ENCODE measurements at places on chromosomes 3 and 15.

DNA sequence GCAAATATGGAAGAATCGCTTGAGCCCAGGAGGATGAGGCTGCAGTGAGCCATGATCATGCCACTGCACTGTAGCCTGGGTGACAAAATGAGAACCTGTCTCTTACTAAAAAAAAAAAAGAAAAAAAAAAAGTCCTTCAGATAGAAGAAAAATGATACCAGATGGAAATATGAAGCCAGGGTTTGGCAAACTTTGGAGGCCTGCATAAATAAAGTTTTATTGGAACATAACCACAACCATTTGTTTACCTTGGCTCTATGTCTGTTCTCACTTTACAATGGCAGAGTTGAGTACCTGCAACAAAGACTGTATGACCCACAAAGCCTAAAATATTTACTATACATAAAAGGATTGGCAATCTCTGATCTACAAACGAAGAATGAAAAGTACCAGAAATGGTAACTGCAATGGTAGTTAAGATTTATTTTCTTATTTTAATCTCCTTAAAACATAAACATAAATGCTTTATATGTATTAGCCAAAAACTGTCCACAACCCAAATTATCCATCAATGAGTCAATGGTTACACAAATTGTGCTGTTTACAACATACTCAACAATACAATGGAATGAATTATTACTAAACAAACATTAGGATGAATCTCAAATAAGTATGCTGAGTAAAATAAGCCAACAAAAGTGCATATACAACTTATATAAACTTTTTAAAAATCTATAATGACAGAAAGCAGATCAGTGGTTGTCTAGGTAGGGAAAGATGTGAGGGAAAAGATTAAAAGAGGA, 41.8 kb downstream of the GOLGB1 start:
- no peak for DNase-seq

- no peak for DNase-seq
These were observed 191.8 kb downstream of the LSAMP start for GRCh38 chr3:116253511-116253910.

GRCh38 chr15:71239592-71240364, 124.5 kb downstream of the THSD4 start:
- DNase-seq = no peak

GRCh38 chr3:98567666-98568270, 25.6 kb downstream of the CPOX start:
- peak; percentile 56 for DNase-seq

- no peak for DNase-seq
These were observed 20.4 kb downstream of the PTH1R start for GRCh38 chr3:46897829-46898320.

- no peak for DNase-seq
These were observed 245.0 kb downstream of the ZMAT3 start for GRCh38 chr3:178826435-178827123.

- no peak for DNase-seq
These were observed 2.1 kb upstream of the OXSR1 start for GRCh38 chr3:38163117-38163840.

DNA sequence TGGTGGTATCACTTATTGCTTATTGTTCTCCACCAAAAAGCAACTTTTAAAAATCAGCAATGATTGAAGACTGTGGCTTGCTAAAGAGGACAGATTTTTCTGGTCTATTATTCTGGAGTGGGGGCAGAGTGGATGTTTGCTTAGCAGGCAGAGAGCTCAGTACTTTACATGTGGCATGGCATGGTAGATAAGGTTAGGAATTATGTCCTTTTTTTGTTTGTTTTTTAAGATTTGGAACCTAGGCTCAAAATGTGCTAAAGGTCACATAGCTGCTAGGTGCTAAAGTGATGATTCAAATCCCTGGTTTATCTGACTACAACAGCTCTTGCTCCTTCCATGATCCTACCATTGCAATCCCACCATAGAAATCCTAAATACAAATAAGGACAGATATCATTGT, 331.0 kb upstream of the ADAMTS9 start:
- no peak for DNase-seq

GRCh38 chr15:67120839-67121643, 55.6 kb downstream of the SMAD3 start:
- DNase-seq = peak; percentile 92

- DNase-seq = peak; percentile 31
These were observed 1031.7 kb upstream of the CFAP20DC start for GRCh38 chr3:60081381-60082095.

DNA sequence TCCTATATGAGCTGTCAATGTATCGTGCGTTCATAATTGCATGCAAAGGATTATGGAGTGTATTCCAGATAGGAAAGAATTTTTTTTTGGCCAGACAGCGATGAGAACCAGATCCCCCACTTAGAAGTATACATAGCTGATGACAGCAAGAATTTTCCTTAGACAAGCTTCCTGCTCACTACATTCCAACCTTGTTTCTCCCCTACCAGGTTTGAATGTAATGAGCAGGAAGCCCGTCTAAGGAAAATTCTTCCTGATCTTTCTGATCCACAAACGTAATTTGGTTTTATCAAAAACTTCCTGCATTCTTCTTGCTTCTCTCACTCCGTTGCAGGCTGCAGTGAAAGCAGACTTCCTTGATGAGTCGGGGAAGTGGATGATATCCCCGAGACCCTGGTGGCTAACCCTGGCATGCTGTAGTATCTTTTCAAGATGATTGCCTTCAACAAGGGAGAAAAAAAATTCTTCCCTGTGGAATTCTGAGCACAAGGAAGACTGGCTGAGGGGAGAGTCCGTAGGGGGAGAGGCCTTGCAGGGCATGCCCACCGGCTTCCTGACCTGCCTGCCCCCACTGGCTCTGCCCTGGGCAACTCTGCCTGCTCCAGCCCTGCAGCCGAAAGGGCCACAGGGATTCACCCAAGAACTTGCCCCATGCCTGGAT, 243.1 kb downstream of the TLE3 start:
- DNase-seq = no peak

GRCh38 chr15:25829073-25829472, 34.1 kb downstream of the ATP10A start:
- no peak for DNase-seq

GRCh38 chr3:45460361-45460760, 72.0 kb downstream of the LARS2 start:
- DNase-seq = no peak

DNA sequence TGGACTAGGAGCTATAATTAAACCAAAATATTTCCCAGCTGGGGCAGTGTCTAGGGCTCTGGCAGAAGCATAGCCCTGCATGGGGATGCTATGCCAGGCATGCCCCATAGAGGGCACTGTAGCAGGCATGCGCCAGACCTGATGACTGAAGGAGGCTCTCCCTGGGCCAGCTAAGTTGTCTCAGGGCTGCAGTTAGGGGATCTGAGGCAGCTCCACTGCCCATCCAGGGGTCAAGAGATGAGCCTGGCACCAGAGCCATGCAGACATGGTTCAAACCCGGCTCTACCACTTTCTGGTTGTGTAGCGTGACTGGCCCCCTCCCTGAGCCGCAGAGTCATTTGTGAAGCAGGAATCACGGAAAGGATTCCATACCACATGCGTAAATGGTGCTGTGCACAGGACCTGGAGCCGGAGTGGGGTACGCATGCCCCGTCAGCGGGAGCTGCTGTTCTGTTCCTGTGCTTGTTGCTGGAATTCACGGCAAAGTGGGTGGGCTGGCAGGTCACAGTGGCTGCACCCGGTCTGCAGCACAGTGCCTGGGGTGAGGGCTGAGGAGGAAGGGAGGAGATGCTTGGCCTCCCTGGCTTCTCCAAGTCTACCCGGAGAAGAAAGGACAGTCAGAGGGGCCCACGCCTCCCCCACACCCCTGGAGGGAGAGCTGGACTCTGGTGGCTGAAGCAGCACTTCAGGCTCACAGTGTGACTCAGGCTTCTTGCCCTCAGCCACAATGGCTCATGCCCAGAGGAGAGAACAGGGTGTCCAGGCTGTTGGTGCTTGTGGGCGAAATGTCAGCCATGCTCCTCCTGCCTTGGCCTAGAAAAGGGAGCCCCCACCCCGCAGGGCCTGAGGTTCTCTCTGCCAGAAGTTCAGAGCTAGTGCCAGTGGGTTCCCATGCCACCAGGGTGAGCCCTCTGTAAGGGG, 43.1 kb downstream of the DNASE1L3 start:
- DNase-seq = peak; percentile 32

DNA sequence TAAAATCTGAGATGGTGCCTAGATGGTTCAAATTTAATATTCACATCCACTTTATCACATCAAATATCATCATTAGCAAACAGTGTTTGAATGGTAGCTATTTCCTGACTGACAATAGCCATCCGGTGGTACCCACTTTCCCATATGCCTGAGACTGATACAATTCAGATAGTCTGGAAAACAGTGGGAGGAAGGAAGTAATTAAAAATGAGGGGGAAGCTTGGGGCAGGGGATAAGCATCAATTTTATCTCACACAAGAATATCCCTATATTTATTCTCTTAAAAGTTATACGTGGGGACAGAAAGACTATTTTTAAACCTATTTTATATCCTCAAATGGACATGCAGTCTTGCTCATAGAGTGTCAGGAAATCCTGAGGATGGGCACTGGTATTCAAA, 122.5 kb upstream of the GAP43 start:
- DNase-seq = no peak

GRCh38 chr3:27728195-27729087, 6.3 kb upstream of the EOMES start:
- no peak for DNase-seq

DNA sequence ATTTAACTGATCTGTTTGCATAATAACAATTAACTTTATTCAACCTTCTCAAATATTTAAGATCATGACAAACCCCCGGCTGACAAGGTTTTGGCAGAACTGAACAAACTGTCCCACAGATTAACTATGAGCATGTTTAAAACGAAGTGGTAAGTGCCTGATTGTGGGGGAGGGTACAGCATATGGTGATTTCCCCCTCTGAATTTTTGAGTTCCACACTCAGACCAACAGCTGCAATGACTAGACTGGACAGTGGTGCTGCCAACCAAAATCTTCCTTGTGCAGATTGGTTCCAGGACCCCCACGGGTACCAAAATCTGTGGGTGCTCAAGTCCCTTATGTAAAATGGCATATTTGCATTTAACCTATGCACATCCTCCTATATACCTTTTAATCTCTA, 449.5 kb downstream of the SHQ1 start:
- DNase-seq = no peak

DNA sequence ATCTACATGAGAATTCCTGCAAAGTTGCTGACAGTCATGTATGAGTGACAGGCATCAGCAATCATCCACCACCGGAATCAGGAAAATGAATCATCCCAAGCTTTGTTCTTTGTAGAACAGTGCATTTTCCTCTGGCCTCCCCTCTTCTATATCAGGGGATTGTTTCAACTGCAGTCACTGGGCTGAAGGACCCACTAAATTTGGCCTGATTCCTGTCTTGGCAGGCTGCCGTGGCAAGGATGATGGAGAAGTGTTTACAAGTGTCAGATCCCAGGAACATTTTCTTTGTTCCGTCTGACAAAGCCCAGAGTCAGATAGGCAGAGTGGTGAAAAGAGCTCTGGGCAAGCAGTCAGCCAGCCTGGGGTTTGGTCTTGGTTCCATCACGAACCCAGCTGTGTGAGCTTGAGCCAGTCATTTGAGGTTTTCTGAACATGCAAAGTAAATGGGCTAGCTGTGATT, 175.1 kb upstream of the TSC22D2 start:
- DNase-seq = no peak

DNA sequence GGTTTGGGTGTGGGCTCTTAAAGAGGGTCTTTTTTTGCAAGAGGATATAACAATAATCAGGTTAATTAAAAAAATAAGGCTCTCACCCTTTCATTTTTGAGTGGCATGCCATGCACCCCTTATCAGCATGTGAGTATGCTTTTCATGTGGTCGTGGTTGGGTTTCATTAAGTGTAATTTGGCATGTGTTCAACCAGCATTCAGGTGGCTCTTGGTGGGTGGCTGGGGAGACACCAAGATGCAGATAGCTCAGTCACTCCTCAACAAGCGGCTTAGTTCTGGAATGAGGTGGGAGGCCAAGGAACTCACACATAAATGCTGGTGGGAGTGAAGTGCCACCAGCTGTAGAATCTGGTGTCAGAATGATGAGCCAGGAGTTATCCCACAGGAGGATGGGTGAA, 66.8 kb downstream of the FLNB start:
- DNase-seq = no peak
